Ascending aorta (tissue), 2 donors: ENCODE measurements at places on chromosomes 3 and 15. TPM values are rescaled to one million over a fixed set of nuclear protein-coding genes. Genes with fewer than 3 reads are reported as not detected.

DNA sequence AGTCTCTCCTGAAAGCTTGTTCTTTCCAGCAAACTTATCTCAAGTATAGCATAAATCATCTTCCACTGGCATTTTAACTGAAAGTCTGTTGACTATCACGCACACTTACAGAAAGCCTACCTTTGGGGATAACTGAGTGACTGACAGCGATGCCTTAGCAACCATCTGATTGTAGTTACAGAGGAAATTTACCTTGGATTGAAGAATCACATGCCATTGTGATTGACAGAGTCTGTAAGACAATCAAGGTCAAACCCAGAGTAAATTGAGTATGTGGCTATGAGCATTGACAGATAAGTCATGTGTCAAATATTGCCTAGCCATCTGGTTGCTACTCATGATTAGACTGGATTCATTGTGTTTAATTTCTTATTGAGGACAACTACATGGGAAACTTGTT lies 82.0 kb downstream of the CNTN4 start:
- DNase-seq = no peak

DNA sequence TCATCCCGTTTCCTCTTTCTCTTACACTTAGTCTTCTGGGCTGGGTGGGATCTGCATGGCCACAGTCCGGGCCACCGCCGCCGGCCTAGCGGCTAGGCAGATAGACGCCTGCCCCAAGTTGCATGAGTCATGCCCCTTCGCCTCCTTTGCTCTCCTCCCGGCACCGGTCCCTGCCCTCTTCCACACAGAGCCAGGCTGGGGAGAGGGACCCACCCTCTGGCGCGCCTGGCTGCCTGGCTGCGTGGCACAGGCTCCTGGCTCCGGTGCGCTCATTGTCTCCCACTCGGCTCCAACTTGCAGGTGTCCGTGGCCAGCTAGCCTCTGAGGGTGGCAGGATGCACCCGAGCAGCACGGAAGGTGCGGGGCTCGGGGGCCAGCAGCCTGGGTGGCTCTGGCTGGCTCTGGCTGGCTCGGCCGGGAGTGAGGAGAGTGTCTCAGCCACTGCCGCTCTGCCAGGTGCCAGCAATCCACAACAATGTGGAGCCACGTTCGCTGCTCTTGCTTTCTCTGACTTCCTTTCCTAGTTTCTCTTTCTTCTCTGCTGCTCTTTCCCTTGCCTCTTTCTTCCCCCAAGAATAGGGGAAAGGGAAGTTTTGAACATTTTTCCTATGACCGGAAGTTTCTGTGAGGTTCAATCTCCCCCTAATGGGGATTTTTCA lies 22.4 kb upstream of the MTHFS start:
- DNase-seq = no peak

- no peak for DNase-seq
Measured at GRCh38 chr3:122536632-122537001, 21.9 kb upstream of the KPNA1 start.

Gene PARP16
- 2.9 TPM for total RNA-seq

DNA sequence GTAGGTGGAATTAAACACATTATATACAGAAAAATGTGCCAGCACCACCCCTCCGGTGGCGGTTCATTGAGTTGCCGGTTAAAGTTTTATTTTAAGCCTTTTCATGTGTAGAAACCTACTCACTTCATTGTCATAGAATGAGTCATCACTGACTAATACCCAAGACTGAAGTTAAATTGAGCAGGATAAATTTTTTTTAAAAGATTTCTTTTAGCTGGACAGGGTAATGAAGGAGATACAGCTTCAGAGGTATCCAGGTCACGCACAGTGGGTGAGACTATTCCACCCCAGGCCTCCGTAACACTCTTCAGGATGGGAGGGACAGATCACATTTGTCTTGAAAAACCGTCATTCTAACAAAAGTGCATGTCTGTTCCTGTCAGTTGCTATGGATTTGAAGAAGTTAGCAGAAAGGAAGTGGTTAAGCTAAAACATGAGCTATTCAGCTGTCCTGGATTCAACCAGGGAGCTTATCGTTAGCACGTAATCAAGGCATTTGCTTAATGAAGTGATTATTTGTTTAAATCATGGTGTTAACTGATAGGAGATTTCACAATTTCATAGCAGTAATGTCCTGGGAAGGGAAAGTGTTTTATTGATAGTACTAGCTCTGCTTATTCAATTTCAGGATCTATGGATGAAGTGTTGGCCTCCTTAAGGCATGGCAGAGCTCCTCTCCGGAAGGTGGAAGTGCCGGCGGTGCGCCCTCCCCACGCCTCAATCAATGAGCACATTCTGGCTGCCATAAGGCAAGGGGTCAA lies 23.4 kb downstream of the WHAMM start:
- DNase-seq = no peak

GRCh38 chr3:48118322-48118721 lies 69.9 kb downstream of the CDC25A start:
- DNase-seq = no peak
